Nasal cavity respiratory epithelium epithelial cell of viscerocranial mucosa (primary cell): ENCODE measurements at places on chromosomes 13 and 19. TPM values are rescaled to one million over a fixed set of nuclear protein-coding genes. Genes with fewer than 3 reads are reported as not detected.

ZNF440 gene
- total RNA-seq, result 8.5 and 14.2 TPM in 2 replicates

LILRB1 gene
- not detected in 2 replicates for total RNA-seq

ATP12A gene
- total RNA-seq, result 2.1 and 2.4 TPM in 2 replicates

GRAMD1A gene
- 8.9 and 31.9 TPM in 2 replicates for total RNA-seq

ADAMTS10 gene
- total RNA-seq, result 0.36 TPM in 1 of 2 replicates, not detected in the other

CDC37 gene
- total RNA-seq, result 127 and 150 TPM in 2 replicates

IGFL1 gene
- total RNA-seq, result under 0.01 TPM in 1 of 2 replicates, not detected in the other

KCNJ14 gene
- 1.4 and 4.5 TPM in 2 replicates for total RNA-seq

TMEM238 gene
- total RNA-seq, result 2.3 and 4.4 TPM in 2 replicates

THSD1 gene
- 14.0 and 24.2 TPM in 2 replicates for total RNA-seq

B3GNT8 gene
- total RNA-seq, result 3.3 and 3.4 TPM in 2 replicates

PPM1N gene
- 1.1 and 1.4 TPM in 2 replicates for total RNA-seq

SEMA6B gene
- under 0.01 TPM in 2 replicates for total RNA-seq

FGF9 gene
- total RNA-seq, result under 0.01 TPM in 2 replicates

FOXO1 gene
- 15.0 and 31.1 TPM in 2 replicates for total RNA-seq

RNF113B gene
- not detected in 2 replicates for total RNA-seq

OR7A5 gene
- total RNA-seq, result not detected in 2 replicates

SPINT2 gene
- total RNA-seq, result 918 and 1,465 TPM in 2 replicates

KLK1 gene
- total RNA-seq, result 0.14 TPM in 1 of 2 replicates, not detected in the other

SGCG gene
- total RNA-seq, result 0.28 and 7.5 TPM in 2 replicates

TNFSF9 gene
- 1.8 and 4.1 TPM in 2 replicates for total RNA-seq

ZNF534 gene
- under 0.01 and 0.07 TPM in 2 replicates for total RNA-seq

LRRC8E gene
- 18.1 and 28.7 TPM in 2 replicates for total RNA-seq

LPAR2 gene
- total RNA-seq, result 4.8 and 11.0 TPM in 2 replicates

BCAM gene
- total RNA-seq, result 26.0 and 61.4 TPM in 2 replicates

KRTDAP gene
- 0.28 and 13.7 TPM in 2 replicates for total RNA-seq

LRG1 gene
- 2.1 TPM in 1 of 2 replicates, not detected in the other for total RNA-seq

CPAMD8 gene
- 0.34 and 2.6 TPM in 2 replicates for total RNA-seq
